ENCODE measurements at places on chromosomes 4 and X. TPM values are rescaled to one million over a fixed set of nuclear protein-coding genes. Genes with fewer than 3 reads are reported as not detected.
A peak's percentile ranks its signal among the peaks of the same experiment; 100 is the strongest.

DNA sequence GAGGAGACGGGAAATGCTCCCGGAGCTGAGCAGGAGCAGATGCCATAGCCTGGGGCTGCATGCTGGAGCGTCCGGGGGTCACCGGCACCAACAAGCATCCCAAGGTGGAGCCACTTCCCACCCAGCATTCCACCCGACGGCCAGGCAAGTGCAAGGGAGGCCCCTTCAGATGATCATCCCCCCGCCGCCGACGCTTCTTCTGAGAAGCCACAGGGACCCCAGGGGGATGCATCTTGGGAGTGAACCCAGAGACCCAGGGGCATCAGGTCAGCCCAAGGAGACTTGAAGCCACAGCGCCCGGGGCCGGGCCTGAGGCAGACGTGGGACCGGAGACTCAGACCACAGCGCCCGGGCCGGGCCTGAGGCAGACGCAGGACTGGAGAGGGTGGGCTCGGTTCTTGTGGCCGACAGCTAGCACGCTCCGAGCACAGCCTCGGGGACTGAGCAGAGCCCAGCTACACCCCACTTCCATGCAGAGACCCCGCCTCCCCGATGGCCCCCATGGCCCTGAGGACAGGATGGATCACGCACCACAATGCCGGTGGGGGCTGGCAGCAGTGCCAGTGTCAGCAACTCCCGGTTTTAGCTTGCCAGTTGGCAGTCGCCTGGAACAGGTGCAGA is 33.0 kb upstream of the CPLX1 start:
- no peak overlapping the region for H3K4me3 ChIP-seq
- no peaks in the 10 kb centered on the region for H3K27me3 ChIP-seq
- no peak overlapping the region for H3K27ac ChIP-seq
- peak; percentile 57 for DNase-seq

GRCh38 chr4:7839856-7840255 is 99.8 kb downstream of the AFAP1 start:
- no peaks in the 10 kb centered on the region for H3K27me3 ChIP-seq
- no peak for DNase-seq
- H3K27ac ChIP-seq, result peak overlapping the region; percentile 31
- peaks cover 76% of the 10 kb centered on the region for H3K36me3 ChIP-seq
- H3K4me1 ChIP-seq, result peaks cover 51% of the 10 kb centered on the region
- no peak overlapping the region for H3K4me3 ChIP-seq

DNA sequence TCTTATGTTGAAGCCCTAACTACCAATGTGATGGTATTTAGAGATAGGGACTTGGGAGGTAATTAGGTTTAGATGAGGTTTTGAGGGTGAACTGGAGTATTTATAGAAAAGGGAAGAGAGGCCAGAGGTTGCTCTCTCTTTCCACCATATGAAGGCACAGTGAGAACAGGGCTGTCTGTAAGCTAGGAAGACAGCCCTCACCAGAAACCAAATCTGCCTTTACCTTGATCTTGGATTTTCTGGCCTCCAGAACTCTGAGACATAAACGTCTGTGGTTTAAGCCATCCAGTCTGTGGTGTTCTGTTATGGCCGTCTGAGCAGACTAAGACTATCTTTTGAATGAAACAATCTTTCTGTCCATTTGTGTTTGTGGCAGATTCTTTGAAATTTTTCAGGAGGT is 223.7 kb downstream of the PDHA2 start:
- H3K36me3 ChIP-seq, result no peaks in the 10 kb centered on the region
- no peak overlapping the region for H3K4me3 ChIP-seq
- peak; percentile 26 for DNase-seq
- no peaks in the 10 kb centered on the region for H3K4me1 ChIP-seq

DNA sequence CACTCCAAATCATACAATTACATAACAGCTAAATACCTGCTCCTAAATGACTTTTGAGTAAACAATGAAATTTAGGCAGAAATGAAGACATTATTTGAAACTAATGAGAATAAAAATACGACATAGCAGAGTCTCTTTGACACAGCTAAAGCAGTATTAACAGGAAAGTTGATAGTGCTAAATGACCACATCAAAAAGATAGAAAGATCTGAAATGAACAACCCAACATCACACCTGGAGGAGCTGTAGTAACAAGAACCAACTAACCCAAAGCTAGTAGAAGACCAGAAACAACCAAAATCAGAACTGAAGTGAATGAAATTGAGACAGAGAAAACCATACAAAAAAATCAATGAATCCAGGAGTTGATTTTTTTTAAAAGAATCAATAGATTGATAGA is 257.8 kb downstream of the ARAP2 start:
- no peak overlapping the region for H3K27ac ChIP-seq
- no peak for DNase-seq
- H3K27me3 ChIP-seq, result no peaks in the 10 kb centered on the region
- H3K4me1 ChIP-seq, result no peaks in the 10 kb centered on the region
- no peaks in the 10 kb centered on the region for H3K36me3 ChIP-seq
- H3K4me3 ChIP-seq, result no peak overlapping the region

- H3K27ac ChIP-seq, result no peak overlapping the region
- H3K36me3 ChIP-seq, result no peaks in the 10 kb centered on the region
Observed at GRCh38 chr4:104881136-104881886, 265.4 kb upstream of the TET2 start.

DNA sequence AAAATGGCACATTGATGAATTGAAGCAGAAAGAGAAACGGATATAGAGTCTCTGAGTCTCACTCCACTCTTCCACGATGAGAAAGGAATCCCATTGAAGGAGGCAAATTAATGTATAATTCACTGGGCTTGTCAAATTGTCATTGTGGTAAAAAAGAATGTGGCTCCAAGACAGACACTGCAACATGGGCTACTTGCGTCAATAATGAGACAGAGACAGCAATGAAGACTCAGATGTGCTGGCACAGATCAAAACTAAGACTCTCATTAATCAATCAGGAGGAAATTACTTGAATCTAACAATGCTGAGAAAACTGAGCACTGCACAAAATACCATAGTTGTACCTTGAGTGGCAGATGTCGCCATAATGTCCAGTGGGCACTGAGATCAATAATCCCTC is 1485.5 kb downstream of the TECRL start:
- no peak for DNase-seq
- no peaks in the 10 kb centered on the region for H3K4me1 ChIP-seq
- no peaks in the 10 kb centered on the region for H3K27me3 ChIP-seq
- H3K36me3 ChIP-seq, result no peaks in the 10 kb centered on the region

GRCh38 chr4:19379191-19379708 is 872.5 kb upstream of the SLIT2 start:
- no peak overlapping the region for H3K4me3 ChIP-seq
- H3K36me3 ChIP-seq, result no peaks in the 10 kb centered on the region
- H3K4me1 ChIP-seq, result peaks cover 14% of the 10 kb centered on the region
- no peak overlapping the region for H3K27ac ChIP-seq

- no peaks in the 10 kb centered on the region for H3K4me1 ChIP-seq
- no peak overlapping the region for H3K4me3 ChIP-seq
- no peaks in the 10 kb centered on the region for H3K36me3 ChIP-seq
- H3K27ac ChIP-seq, result no peak overlapping the region
- no peak for DNase-seq
- no peaks in the 10 kb centered on the region for H3K27me3 ChIP-seq
Observed at GRCh38 chr4:174266416-174266815, 17.1 kb downstream of the FBXO8 start.

DNA sequence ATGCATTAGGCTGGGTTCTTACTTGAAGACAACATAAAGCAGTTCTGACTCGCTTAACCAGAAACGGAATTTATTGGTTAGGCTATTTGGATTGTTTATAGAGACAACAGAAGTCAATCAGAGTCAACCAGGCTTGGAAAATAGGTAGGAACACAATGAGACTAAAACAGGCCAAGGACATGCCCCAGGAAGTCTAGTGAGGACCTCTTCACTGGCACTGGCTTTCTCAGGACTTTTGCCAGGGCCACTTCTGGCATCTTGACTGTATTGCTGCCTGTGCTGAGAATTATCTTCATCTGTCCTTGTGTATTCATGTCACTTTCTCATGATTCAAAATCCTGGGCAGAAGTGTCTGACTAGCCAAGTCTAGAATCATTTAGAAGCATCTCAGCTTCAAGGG is 19.6 kb downstream of the PGAM4 start:
- no peaks in the 10 kb centered on the region for H3K36me3 ChIP-seq
- H3K27ac ChIP-seq, result no peak overlapping the region
- H3K4me3 ChIP-seq, result no peak overlapping the region
- H3K27me3 ChIP-seq, result no peaks in the 10 kb centered on the region

DNA sequence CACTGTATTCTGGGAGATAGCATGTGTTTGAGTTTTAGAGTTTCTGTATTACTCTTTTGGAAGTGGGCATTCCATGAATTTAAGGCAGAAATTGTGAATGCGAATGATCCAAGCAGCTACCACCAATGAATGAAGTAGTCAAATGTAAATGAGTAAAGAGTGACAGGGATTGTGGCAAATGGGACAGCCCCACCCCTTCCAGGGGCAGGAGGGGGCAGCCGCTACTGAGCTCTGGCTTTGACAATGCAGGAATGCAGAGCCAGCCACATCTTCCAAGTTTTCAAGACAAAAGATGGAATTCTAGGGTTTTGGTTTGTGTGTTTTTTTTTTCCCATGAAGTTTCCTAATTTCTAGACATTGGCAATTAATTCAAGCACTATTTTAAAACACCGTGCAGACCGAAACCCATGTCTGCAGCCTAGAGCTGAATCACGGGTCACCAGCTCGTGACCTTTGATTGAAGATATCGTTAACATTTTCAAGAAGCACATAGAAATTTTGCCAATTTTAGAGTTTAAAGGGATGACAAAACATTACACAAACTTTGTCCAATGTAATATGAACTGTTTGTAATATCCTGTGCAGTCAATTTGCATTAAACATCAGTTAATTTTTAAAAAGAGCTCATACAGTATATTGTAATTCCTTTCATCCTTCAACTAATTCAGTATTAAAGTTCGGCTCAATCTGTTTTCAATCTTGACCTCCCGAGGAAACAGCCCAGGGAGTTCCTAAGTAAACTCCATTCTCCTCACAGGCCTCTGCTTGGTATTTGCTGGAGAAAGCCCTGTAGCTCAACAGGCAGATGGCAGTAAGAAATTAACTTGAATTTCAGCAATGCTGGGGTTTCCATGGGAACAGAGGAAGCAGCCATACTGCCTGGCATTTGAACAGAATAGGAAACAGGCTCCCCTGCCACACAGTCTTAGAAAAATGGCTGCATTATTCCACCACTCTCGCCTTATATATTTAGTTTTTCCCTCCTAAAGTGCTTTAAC is 83.4 kb downstream of the UCHL1 start:
- no peak overlapping the region for H3K4me3 ChIP-seq
- peak; percentile 31 for DNase-seq
- no peaks in the 10 kb centered on the region for H3K36me3 ChIP-seq
- H3K27ac ChIP-seq, result no peak overlapping the region

GRCh38 chr4:164614999-164615398 is 138.9 kb upstream of the SMIM31 start:
- no peaks in the 10 kb centered on the region for H3K36me3 ChIP-seq
- H3K27me3 ChIP-seq, result no peaks in the 10 kb centered on the region
- no peak overlapping the region for H3K27ac ChIP-seq
- no peak for DNase-seq

DNA sequence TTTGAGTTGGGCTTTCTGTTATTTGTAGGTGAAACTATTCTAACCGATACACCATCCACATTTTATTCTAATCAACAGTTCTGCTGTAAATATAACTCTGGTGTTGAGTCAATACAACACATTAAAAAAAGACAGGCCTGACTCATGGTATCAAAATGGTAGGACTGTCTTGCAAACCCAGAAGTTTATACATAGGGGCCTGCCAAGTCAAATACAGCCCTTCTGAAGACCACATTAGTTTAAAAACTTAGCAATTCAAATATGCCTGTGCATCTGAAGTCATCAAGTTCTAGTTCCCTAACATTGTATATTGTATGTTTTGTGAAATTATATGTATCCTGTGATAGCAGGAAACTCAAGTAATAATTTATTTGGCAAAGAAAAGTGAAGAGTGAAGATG is 24.4 kb upstream of the PDE5A start:
- H3K36me3 ChIP-seq, result no peaks in the 10 kb centered on the region
- no peak for DNase-seq
- H3K27ac ChIP-seq, result peak overlapping the region; percentile 19
- H3K27me3 ChIP-seq, result no peaks in the 10 kb centered on the region
- H3K4me1 ChIP-seq, result peaks cover 41% of the 10 kb centered on the region
- no peak overlapping the region for H3K4me3 ChIP-seq

GRCh38 chr4:79620617-79621016 is 212.6 kb upstream of the GK2 start:
- H3K27me3 ChIP-seq, result peaks cover 3% of the 10 kb centered on the region
- H3K4me1 ChIP-seq, result peaks cover 16% of the 10 kb centered on the region
- no peaks in the 10 kb centered on the region for H3K36me3 ChIP-seq
- no peak for DNase-seq
- no peak overlapping the region for H3K27ac ChIP-seq

- peaks cover 59% of the 10 kb centered on the region for H3K36me3 ChIP-seq
- H3K4me3 ChIP-seq, result no peak overlapping the region
- no peaks in the 10 kb centered on the region for H3K27me3 ChIP-seq
- peak; percentile 89 for DNase-seq
- H3K27ac ChIP-seq, result no peak overlapping the region
Observed at GRCh38 chr4:2689825-2690700, 66.1 kb downstream of the TNIP2 start.

GRCh38 chrX:134525086-134525792 is 65.3 kb downstream of the HPRT1 start:
- peaks cover 12% of the 10 kb centered on the region for H3K4me1 ChIP-seq
- DNase-seq, result no peak
- H3K36me3 ChIP-seq, result no peaks in the 10 kb centered on the region
- H3K4me3 ChIP-seq, result no peak overlapping the region

DNA sequence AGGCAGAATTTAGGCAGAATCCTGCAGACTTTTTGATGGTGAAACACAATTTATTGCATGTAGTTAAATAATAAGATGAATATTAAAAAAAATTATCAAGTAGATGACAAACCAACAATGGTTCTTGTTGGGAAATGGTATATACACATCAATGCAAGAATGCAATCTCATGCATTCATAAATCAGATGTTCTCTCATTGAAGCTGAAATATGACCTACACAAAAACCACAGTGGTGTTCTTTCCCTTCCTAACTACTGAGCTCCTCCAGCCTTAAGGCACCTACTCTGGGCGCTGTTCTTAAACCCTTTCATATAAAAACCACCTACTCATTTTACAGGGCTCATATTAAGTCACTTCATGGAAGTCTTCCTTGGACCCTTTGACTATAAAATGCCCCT is 64.1 kb downstream of the ANTXR2 start:
- H3K36me3 ChIP-seq, result peaks cover 20% of the 10 kb centered on the region
- DNase-seq, result no peak
- H3K27ac ChIP-seq, result no peak overlapping the region
- H3K4me3 ChIP-seq, result no peak overlapping the region

DNA sequence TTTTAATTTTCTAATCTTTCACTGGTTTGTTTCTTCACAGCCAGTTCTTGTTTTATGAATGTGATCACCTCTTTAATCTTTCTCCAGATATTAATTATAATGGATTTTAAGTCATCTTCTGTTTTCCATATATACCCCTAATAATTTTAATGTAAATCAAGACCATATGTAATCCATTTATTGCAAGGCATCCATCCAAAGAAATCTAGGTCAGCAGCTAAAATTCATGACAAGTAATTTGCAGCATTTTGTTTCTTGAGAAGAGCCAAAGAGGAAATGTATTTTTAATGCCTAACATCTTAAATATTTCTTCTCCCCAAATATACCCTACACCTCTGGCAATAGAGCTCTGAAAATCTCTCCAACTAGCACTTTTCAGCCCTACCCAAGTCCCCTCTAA is 81.1 kb downstream of the SUPT20HL2 start:
- H3K27ac ChIP-seq, result no peak overlapping the region
- peaks cover 12% of the 10 kb centered on the region for H3K4me1 ChIP-seq
- no peak for DNase-seq

GRCh38 chr4:165556383-165556782 is 177.6 kb downstream of the CPE start:
- H3K27me3 ChIP-seq, result no peaks in the 10 kb centered on the region
- no peak overlapping the region for H3K27ac ChIP-seq
- no peaks in the 10 kb centered on the region for H3K36me3 ChIP-seq

CFAP299 gene
- 1.5 TPM for total RNA-seq

COL4A5 gene
- 0.36 TPM for total RNA-seq

PRRG3 gene
- not detected for total RNA-seq

Measured in osteoblast (primary cell).